Left ventricle myocardium inferior (tissue), 1 donor: ENCODE measurements at places on chromosomes 16 and 17. TPM values are rescaled to one million over a fixed set of nuclear protein-coding genes. Genes with fewer than 3 reads are reported as not detected.
A peak's percentile ranks its signal among the peaks of the same experiment; 100 is the strongest.

DNA sequence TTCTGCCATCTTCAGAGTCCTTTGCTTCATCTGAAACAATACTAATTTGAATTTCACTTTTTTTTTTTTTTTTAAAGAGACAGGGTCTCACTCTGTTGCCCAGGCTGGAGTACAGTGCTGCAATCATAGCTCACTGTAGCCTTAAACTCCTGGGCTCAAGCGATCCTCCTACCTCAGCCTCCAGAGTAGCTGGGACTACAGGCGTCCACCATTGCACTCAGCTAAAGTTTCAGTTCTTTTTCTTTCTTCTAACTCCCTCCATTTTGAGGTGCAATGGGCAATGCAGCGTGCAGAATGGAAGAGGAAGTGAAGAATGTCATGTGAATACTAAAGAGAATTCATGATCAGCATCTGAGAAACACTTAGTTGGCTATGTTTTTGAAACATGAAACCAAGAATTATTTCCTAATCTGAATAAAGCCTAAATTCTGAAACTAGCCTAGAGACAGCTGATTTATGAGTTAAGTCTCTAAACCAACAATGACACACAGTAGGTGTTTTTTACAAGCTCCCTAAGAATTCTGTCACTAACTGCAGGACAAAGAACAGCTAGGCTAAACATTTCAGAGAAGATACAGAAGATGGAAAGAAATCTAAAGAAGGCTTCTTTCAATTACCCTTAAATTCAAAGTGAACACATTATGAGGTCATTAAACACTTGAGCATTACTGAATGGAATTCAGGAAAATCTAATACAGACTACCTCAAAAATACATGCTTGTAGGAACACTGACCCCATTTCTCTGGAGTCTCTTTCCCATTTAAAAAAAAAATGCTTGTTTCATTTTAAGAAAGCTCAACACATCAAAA, 21.0 kb downstream of the SNN start:
- DNase-seq, result no peak

- DNase-seq, result no peak
Observed at GRCh38 chr16:66131156-66131807, 235.2 kb upstream of the CDH5 start.

Gene GAS2L2
- total RNA-seq, result 0.08 TPM

Gene LGALS9C
- not detected for total RNA-seq

- DNase-seq, result no peak
Observed at GRCh38 chr16:23448392-23448791, 4.6 kb downstream of the COG7 start.

- DNase-seq, result peak; percentile 90
Observed at GRCh38 chr17:7836596-7837407, 2.8 kb downstream of the KDM6B start.

GRCh38 chr16:75320435-75320834, 69.0 kb upstream of the BCAR1 start:
- DNase-seq, result no peak

DNA sequence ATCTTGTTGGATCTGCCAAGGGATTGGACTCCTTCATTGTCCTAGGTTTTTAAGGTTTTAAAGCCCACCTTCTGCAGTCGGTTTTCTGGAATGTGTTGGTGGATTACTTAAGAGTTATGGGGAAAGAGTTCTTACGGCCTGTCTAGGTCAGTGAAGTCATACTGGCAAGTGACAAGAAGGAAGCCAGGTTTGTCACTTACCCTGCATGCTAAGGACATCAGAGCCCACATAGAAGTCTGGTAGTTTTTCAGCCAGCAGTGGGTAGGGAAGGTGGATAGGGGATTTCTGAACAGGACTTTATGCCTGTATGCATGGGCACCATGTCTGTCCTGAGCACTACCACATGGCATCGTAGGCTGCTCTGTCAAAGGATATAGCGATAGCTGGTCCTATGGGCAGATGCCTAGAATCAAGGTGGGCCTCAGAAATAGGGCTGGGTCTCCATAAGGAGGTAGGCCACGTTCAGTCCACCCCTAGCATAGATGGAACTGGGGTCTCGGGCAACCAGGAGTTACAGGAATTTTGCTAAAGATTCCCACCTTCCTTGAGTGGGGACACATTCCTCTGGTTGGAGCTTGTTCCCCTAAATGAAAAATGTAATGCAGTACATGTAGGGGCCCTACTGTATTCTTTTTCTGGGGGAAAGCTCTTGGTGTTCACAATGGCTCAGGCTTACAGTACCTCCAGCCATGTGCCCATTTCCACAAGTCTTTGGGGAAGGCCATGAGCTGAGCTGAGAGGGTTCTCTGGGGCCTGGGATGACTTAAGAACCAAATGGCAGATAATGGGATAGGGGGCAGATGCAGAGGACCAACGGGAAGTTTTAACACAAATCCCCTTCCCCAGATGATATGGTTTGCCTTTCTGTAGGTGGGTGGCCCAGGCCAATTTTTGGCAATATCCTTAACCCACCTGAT, 27.5 kb downstream of the TRPV2 start:
- DNase-seq, result no peak

GRCh38 chr16:62408760-62409159, 372.5 kb upstream of the CDH8 start:
- no peak for DNase-seq

- no peak for DNase-seq
Observed at GRCh38 chr16:51002881-51003490, 148.1 kb downstream of the SALL1 start.

- no peak for DNase-seq
Observed at GRCh38 chr17:66716236-66717026, 118.5 kb upstream of the CACNG5 start.

- no peak for DNase-seq
Observed at GRCh38 chr16:27960619-27961295, 102.8 kb downstream of the GSG1L start.
